Activated naive CD4-positive, alpha-beta T cell treated with anti-CD3 and anti-CD28 coated beads, Interleukin-2, amount 50 U/mL, for 72 hours (primary cell): ENCODE measurements at places on chromosomes 7 and 10. TPM values are rescaled to one million over a fixed set of nuclear protein-coding genes. Genes with fewer than 3 reads are reported as not detected.

- no peak for DNase-seq
Observed at GRCh38 chr7:141158561-141158960, 84.7 kb downstream of the TMEM178B start.

GRCh38 chr10:112098682-112099081, 84.9 kb downstream of the GPAM start:
- DNase-seq, result no peak

DNA sequence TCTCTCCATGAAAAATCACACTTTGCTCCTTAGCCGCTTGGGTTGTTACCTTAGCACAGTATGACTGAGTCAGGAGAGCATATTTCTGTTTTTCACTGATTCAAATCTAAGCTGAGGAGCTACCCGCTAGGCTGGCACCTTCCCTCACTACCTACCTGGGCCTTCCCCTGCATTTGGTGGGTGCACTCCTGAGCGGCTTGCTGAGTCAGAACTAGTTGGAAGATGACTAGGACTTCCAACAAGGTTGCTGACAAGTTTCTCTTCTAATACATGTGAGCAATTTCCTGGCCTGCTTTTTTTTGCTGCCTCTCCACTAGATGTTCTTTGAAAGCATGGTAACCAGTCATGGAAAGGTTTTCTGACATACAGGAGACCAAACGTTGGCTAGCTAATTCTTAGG, 43.8 kb upstream of the SEC61G start:
- peak; percentile 11 for DNase-seq

DNA sequence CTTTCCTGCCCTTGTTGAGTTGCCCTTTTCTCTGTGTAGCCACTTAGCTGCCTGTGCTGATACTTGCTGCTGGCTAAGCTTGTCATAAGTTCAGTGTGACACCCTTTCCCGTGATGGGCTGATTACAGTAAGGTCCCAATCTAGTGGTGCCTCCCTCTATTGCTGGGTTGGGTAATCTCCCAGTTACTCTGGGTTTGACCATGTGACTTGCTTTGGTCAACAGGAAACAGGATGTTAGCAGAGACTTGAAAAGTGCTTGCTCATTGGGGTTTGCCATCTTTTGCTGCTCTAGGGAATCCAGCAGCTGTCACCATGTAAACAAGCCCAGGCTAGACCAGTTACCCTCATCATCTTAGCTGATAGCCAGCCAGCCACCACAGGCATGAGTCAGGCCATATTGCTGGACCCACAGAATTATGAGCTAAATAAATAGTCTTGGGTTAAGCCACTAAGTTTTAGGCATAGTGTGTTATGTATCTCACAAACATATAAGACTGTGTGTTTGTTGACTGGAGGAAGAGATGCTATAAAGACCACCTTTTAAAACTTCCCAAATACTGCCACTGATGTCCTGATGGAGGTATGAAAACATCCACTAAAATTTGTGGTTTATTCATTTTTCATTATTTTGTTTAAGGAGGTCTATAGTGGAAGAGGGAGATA, 4.0 kb upstream of the LEP start:
- peak; percentile 9 for DNase-seq

Gene PHKG1
- 9.4 TPM for total RNA-seq

Gene NRG3
- not detected for total RNA-seq

DNA sequence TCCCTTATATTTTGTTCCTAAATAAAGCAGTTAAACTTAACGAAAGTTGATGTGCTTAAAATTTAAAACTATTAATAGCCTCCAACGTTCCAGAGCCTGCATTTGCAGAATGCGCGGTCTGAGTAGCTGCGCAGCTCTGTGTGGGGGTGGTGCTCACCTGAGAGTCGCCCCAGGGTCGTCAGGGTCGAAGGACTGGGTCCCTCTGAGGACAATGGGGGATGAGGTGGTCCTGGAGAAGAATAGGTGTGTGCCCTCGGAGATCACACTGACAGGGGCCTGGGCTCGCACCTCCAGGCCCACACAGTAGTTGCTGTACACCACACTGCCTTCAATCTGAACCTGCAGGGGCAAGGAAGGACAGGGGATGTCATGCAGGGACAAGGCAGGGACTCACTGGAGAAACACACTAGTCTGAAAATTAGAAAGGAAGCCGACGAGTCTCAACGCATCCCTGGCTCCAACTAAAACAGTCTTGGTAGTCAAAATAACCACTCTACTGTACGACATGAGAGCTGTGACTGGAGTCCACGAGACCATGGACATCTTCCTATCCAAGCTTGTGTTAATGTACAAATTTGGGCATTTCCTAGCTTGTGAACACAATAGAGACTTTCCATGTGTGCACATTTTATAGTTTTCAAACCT, 54.4 kb downstream of the PKD1L1 start:
- DNase-seq, result no peak

DNA sequence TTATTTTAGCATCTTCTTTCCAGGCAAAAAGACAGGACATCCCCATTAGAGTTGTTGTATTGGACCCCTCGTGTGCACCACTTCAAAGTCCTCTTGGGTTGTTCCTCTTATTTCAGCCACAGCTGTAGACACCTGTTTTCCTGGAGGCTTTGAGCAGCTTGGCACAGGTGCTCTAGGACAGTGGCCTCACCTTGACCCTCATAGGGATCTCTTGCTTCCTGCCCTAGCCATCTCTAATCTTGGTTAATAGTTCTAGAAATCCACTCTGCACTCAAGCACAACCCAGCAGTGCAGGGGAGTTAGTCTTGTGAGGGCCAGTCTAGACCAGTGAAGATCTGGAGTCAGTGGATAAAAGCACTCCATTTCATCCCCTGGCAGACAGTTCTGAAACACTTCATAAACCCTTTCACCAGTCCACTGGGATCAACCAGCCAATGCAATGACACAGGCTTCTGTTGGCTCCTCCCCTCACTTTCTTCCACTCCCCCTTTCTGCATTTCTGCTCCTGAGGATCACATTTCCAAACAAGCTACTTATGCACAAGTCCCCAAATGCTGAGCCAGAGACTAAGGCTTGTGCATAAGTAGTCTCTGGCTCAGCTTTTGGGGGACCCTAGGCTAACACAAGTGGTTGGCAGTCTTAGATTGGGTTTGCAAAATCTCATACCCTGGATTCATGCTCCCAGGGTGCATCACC, 131.5 kb upstream of the LAMB4 start:
- no peak for DNase-seq

Gene ENTPD1
- 1.4 TPM for total RNA-seq

Gene SRRM3
- total RNA-seq, result not detected

DNA sequence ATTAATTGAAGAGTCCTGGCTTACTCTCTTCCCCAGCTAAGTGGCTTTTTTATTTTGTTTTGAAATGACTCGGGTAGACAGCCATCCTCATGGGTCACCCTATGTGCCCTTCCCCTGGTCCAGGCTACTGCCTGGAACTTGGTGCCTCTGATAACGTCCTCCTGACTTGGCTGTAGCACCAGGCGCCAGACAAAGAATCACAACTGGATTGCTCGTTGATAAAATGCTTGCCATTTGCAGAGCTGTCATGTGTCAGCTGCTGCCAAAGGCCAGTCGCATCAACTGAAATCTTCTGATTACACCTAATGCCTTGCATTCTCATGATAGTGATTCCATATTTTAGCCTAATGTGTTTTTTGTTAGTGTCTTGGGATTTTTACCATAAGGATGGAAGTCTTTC, 27.4 kb upstream of the ABLIM1 start:
- DNase-seq, result no peak

Gene NXPH1
- not detected for total RNA-seq

GRCh38 chr7:117041007-117041406, 87.7 kb downstream of the ST7 start:
- peak; percentile 17 for DNase-seq

DNA sequence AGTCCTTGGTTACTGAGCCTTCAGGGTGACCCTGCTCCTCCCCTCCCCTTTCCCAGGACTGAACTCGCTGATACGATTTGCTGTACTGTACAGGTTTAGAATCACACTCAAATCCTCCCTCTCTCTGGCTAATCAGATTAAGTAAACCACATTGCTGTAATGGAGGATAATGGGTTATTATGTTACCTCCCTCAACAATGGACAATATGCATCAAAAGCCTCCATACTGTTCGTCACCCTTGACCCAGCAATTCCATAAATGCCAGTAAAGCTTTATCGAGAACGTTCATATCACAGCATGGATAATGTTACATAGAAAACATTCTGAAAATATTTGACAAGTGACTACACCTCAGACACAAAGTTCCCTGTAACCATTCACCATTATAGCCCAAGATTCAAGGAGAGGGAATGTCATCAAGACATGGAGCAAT, 61.7 kb downstream of the FAM107B start:
- no peak for DNase-seq

Gene PAPOLB
- total RNA-seq, result not detected

GRCh38 chr10:63464402-63465292, 1.1 kb downstream of the JMJD1C start:
- DNase-seq, result no peak

DNA sequence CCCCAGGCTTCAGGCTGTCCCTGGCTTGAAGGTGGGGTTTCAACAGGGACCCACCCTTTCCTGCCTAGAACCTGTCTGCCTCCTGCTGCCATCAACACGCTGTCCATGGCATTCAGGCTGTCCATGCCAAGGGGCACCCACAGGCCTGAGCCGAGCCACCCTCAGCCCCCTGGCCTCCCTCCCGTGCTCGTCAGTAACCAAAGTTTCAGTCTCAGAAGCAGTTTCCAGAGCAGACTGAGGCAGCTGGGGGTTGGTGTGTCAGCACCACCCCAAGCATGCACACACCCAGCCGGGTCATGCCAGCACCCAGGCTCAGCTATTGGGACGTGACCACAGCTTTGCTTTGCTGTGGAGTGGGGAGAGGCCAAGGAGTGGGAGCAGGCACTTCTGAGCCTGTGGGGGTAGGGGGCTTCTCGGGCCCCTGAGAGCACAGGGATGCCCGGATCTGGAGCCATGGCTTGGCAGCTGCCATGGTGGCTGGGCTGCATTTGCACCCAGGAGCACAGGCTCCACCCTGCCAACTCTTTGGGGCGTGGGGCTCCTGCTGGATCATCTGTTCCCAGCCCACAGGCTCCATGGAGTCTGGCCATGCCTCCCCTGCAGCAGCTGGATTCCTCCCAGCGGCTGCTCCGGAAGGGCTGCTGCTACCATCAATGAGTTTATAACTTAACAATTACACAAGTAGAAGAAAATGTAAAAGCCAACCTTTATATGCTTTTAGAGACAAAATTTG, 314.5 kb upstream of the SEMA3C start:
- no peak for DNase-seq

GRCh38 chr7:42227936-42228591, 8.9 kb downstream of the GLI3 start:
- DNase-seq, result peak; percentile 8

DNA sequence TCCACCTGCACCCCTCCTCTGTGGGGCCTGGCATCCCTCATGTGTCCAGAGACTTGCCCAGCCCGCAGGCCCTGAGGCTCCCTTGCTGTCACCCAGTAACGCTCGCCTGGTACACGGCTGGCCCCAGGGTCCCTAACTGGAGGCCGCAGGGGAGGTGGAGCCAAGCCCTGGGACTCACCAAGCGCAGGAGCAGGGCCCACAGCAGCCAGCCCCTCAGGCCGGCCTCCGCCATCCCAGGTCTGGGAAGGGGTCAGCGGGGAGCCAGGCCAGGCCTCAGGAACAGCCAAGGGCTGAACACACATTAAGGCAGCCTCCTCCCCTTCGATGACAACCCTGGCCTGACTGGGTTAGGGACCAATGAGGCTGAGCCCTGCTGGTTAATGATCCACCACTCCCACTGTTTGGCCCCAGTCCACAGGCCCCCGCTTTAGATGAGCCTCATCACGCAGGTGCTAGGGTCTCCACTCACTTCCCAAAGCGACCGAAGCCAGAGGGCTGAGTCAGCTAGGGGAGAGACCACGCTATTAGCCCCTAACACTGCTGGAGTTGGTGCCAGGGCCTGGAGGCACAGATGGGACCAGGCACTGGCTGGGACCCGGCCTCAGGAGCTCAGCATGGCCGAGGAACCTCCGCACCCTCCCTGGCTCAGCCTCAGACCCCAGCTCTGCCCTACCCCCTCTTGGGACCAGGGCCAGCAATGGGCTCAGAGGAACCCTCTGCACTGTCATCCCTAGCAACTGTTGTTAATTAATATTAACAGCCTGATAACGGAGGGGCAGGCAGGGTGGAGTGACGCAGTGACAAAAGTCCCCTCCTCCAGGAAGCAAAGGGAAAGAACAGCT, at the start of gene NPC1L1:
TSS of gene NPC1L1 (minus strand) at position 303 of the 842 bp plus-strand sequence. CDS start at position 232, 71 bp downstream.
- DNase-seq, result no peak

- DNase-seq, result no peak
Observed at GRCh38 chr7:33788531-33788930, 116.8 kb upstream of the BMPER start.

- no peak for DNase-seq
Observed at GRCh38 chr10:122391875-122392274, 17.4 kb downstream of the PLEKHA1 start.

GRCh38 chr7:28096713-28097112, 83.9 kb downstream of the JAZF1 start:
- DNase-seq, result peak; percentile 44

DNA sequence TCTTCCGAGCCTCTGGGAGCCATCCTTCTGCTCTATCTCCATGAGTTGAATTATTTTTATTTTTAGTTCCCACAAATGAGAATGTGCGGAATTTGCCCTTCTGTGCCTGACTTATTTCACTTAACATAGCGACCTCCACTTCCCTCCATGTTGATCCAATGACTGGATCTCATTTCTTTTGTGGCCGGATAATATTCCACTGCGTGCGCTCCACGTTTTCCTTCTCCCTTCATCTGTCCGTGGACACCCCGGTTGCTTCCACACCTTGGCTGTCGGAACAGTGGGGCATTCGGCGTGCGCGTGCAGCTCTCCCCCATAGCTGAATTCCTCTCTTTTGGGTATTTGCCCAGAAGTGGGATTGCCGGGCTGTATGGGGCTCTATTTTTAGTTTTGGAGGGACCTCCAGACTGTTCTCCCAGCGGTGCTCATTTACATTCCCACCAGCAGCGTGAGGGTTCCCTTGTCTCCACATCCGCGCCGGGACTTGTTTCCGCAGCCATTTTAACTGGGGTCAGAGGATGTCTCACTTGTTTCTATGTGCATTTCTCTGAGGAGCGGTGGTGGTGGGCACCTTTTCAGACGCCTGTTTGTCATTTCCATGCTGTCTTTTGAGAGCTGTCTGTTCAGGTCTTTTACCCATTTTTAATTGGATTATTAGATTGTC, 51.0 kb upstream of the SUN1 start:
- DNase-seq, result no peak

DNA sequence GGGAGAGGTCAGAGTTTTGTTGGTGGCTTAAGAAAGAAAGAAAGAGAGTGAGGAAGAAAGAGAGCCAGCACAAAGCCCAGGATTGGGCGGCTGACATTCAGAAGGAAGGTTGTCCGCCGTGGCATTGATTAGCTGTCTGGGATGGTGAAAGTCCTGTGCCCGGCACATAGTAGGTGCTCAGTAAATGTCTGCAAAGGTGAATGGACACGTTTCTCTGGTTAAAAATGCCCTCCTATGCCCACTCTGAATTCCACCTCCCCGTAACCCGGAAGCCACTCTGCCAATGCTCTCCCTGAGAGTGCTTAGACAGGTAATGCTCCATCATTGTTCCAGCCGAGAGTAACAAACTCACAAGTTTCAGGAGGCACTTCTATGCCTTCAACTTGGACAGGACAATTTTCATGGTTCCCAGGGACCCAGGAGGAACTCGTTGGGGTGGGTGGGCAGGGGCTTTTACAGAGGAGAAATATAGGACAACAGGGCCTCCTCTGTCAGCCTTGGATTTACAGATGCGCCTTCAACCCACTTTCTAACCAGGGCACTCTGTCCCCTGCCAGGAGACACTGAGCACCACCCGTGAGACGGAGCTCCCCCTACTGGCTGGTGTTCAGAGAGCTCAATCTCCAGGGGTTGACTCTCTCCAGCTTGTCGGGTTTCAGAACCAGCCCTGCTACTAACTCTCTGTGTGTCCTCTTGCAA, 411.5 kb upstream of the ZMIZ1 start:
- peak; percentile 60 for DNase-seq

- peak; percentile 33 for DNase-seq
Observed at GRCh38 chr7:158270106-158270775, 317.4 kb downstream of the PTPRN2 start.

Gene DNAAF5
- total RNA-seq, result 40.4 TPM

Gene SAP25
- total RNA-seq, result 10.6 TPM
